HEK293T (cell line): ENCODE measurements at places on chromosomes 3 and 15.

- DNase-seq, result peak; percentile 58
These were observed at the start of gene ARHGAP31 for GRCh38 chr3:119293871-119294695. ARHGAP31 (plus strand) TSS chr3:119294383; CDS start chr3:119294905, 522 bp downstream.

DNA sequence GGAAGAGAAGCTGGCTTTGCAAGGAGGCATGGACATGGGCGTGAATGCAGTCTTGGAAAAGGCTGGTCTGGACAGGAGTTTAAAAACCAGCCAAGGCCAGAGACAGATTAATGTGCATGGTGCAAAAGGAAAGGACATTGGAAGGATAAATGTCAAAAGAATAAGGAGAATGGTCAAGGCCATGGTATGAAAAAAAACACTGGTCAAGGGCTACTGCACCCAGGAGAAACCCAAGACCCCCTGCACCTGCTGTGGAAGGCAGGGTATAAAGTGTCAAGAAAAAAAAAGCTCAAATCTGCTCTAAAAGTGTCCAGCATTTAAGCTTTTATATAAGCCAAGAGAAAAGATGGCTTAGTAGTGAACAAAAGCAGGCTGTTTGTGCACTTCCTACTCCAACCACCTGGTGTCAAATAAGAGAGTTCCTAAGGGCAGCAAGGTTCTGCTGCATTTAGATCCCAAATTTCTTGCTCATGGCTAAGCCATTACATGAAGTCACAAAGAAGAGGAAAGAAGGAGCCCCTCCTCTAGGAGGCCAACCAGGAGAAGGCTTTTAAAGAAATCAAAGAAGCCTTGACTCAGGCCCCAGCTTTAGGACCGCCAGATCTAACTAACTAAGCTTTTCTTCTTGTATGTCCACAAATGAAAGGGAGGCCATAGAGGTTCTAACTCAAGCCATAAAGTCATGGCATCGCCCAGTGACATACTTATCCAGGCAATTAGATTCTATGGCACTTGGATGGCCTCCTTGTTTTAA lies 16.9 kb downstream of the CCR4 start:
- DNase-seq, result no peak

GRCh38 chr15:49875392-49875791 lies 243.6 kb downstream of the ATP8B4 start:
- DNase-seq, result no peak

DNA sequence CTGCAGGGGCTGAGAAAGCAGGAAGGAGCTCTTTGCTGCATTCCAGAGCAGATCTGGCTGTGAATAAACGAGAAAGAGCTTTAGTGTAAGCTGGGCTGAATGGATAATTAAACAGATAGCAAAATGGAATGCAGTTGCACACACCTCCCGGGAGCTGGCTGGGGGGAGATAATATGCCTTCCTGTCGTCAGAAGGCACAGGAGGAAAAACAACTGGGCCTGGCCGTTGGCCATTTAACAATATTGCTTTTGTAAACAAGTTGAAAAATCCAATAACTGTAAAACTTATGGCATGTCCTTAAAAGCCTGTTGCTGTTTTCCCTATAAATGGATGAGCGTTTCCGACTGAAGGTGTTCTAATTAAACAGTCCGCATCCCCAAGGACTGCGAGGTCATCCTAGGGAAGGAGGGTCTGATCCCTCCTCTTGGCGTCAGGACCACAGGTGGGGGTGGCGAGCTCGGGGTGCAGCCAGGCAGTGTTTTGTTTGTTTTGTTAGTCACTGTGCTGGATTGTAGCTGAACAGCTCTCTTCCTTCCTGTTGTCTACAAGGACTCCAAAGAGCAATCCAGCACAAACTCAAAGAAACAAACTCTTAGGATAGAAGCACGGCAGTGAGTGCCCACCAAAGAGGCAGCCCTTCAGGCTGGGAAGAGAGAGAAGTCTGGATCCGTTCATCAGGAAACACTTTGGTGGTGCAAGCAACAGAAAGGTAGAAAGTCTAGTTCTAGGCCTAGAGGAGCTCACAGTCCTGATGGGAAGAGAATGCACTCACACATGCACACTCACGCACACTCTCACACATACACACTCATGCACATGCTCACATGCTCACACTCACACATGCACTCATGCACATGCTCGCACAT lies 133.4 kb upstream of the SMAD3 start:
- no peak for DNase-seq

- no peak for DNase-seq
These were observed 34.4 kb downstream of the ALDH1L1 start for GRCh38 chr3:126146034-126146433.

GRCh38 chr3:55322638-55323037 lies 164.5 kb downstream of the WNT5A start:
- no peak for DNase-seq

DNA sequence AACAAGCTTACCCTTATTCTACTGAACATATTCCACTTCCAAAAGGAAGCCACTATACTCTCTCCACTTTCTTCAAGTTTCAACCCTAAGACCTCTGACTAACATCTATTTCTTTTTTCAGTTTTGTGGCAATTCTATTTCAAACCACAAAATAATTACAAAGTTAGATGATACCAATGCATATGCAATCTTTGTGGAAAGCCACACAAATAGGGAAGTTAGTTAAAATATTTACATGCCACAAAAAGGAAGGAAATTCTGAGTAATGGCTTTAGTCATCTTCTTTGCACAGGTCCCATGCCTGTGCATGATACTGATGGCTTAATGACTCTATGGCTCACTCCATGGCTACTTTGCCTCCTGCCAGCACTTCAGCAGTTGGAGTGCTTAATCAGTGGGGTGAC lies 57.0 kb upstream of the MCTP2 start:
- no peak for DNase-seq

DNA sequence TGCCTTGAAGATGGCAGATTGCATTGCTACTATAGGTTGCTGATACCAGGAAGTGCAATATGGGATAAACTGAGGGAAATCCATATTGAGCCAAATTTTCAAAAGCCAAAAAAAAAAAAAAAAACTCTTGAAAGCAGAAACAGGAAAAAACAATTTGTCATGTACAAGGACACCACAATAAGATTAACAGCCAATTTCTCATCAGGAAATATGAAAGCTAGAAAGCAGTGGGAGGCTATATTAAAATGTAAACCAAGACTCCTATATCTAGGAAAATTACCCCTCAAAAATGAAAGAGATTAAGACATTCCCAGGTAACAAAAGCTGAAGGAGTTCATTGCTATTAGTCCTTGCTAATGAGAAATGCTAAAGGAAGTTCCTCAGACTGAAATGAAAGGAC lies 462.8 kb upstream of the DPH6 start:
- DNase-seq, result no peak

DNA sequence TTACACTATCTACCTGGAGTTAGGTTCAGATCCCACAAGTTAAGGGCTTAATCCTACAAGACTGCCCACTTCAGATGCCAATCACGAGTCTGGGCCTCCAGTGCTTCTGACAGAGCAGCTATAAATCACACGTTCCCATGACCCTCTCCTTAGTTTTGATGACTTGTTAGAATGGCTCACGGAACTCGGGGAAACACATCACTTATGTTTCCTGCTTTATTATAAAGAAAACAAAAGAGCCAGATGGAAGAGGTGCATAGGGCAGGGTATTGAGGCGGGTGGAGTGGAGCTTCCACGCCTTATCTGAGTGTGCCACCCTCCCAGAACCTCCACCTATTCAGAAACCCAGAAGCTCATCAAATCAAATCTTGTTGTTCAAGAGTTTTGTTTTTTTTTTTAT lies 170.8 kb downstream of the MOBP start:
- no peak for DNase-seq

GRCh38 chr15:86355801-86356200 lies 276.1 kb downstream of the AGBL1 start:
- DNase-seq, result no peak

GRCh38 chr3:13015286-13016082 lies 57.7 kb downstream of the IQSEC1 start:
- no peak for DNase-seq

DNA sequence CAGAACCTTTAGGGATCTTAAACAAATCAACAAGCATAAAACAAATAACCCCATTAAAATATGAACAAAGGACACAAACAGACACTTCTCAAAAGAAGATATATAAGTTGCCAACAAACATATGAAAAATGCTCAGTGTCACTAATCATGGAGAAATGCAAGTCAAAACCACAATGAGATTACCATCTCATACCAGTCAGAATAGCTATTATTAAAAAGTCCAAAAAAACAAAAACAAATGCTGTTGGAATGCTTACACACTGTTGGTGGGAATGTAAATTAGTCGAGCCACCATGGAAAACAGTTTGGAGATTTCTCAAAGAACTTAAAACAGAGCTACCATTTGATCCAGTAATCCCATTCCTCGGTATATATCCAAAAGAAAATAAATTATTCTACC lies 423.6 kb downstream of the OTOL1 start:
- DNase-seq, result no peak

- DNase-seq, result no peak
These were observed 50.7 kb downstream of the RAF1 start for GRCh38 chr3:12613250-12613649.

DNA sequence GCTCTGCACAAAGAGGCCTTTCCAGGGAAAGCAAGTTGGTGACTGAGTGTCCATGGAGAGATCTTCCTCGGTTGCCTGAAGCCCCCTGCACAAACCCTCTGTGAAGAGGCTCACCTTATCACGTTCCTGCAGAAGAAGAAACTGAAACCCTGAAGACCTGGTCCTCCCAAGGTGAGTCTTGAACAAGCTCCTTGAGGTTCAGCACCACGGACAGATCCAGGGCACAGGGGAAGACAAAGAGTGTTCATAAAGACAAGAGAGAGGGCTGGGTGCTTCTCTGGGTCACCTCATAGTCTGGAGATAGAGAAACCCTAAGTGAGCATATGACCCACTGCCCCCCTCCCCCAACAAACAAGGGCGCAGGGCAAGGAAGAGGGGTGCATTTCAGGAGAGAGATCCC lies 21.7 kb upstream of the TBC1D21 start:
- peak; percentile 56 for DNase-seq

DNA sequence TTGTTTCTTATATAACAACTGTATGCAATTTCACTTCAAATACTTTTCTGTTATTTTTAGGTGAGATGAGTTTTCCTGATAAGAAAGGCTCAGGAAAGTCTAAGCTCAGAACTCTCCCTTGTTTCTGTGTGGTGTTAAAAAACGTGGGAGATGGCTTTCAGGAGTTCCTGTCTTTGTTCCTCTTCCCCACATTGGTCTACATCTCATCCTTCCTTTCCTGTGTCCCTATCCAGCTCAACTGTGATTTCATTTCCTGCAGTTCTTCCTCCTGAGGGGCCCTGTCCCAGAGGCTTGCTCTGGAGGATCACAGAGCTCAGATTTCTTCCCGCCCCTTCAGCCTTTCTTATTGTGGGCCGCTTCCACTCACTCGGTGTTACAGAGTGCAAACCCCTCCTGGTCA lies 11.2 kb downstream of the SEC13 start:
- DNase-seq, result no peak

DNA sequence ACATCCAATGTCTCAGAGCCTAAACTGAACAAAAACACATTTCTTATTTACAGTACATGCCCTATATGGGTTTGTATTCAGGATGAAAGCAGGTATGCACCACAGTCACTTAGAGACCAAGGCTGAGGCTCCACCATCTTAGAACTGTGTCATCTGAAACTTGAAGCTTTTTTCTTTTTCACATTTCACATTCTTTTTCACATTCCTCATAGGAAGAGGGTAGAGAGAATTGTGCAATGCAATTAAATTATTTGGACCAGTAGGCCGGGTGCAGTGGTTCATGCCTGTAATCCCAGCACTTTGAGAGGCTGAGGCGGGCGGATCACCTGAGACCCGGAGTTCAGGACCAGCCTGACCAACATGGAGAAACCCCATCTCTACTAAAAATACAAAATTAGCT lies 591.0 kb downstream of the MECOM start:
- no peak for DNase-seq

DNA sequence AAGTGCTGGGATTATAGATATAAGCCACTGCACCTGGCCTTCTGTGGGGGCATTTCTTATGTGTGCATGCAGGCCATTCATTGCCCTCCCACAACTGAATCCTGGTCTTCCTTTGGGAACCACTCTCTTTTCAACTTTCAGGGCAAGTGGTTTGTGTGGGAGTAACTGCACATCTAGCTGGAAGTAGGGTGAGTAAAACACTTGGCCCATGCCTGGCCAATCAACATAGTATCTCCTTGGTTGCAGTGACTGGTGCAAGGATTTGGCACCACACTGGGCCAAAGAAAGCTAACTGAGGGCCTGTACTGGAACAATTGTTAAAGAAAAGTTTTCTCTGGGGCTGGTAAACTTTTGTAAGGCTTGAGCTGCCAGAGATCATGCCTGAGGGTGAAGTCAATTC lies 189.2 kb upstream of the FEZF2 start:
- no peak for DNase-seq

DNA sequence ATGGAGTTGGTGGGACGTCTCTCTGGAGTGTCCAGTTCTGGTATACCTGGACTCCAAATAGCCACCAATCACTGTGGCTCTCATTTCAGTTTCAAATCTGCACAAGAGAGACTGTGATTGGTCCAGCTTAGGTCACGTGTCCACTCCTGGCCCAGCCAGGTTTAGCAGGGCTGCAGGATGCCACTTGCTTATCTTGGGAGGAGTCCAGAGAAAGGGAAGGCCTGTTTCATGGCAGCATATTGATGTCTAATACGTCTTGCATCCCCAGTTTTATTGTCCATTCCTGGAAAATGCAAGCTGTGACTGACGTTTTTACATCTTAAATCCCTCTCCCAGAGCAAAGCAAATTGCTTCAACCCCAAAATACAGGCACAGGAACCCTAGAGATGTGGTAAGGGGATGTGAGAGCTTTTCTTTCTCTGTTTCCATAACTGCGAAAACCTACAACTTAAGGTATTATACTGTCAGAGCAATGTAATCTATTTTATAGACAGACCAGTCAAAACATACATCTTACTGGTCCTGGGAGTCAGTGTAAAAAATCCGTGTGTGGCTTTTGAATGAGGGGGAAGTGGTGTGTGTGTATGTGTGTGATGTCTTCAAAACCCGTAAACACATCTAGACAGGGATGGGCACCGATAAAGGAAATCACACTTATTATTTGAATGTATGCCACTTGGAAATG lies 274.4 kb downstream of the TLE3 start:
- DNase-seq, result peak; percentile 58

DNA sequence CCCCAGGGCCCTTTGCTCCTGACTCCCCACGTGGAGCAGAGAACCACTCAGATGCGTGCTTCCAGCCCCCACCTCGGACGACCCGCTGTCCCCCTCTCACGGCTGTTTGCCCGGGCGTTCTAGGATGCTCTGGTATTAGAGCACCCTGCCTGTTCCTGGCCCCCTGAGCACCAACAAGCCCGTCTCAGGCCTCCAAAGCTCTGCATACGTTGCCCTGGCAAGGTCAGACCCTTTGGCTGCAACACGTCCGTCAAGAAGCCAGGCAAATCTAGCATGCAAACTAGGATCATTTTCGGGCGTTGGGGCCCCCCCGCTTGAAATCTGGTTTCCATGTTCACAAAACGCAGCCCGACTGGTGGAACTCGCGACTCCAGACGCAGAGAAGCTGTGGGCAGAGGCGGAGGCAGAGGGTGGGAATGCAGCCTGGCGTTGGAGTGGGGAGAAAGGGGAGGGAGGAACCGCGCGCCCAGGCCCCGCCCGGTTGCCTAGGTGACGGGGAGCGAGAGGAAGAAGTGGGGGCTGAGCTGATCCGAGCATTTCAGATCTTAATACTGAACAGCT lies 86.2 kb upstream of the PIAS1 start:
- peak; percentile 72 for DNase-seq
